Stimulated activated CD4-positive, alpha-beta T cell treated with anti-CD3 and anti-CD28 coated beads, Interleukin-15, amount 100 ng/mL, for 1 hour (primary cell): ENCODE measurements at places on chromosomes 4 and X.
A peak's percentile ranks its signal among the peaks of the same experiment; 100 is the strongest.

- no peak for DNase-seq
Measured at GRCh38 chr4:154073107-154073822, 284.4 kb upstream of the SFRP2 start.

- DNase-seq, result no peak
Measured at GRCh38 chrX:10579112-10580011, 41.0 kb downstream of the MID1 start.

GRCh38 chrX:88072339-88073030, 554.9 kb downstream of the KLHL4 start:
- DNase-seq, result no peak

- DNase-seq, result no peak
Measured at GRCh38 chr4:52144372-52144771, 93.3 kb downstream of the SPATA18 start.

DNA sequence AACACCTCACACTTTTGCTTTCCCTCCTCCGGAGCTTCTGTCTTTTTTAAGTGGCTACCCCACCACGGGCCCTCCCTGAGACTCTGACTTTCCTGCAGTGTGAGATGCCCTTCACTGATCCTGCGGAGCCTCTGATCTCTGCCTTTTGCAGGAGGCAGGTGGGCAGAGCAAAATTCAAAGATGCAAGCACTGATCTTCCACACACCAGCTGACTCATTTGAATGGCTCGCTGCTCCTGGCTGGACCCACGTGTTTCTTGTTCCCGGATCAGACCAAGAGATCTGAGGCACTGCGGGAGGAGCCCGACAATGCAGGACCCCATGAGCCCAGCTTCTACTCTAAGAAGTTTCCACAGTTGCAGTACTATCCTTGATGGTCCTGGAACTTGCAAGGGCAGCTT, 1607.9 kb upstream of the TENM3 start:
- no peak for DNase-seq

GRCh38 chrX:4936315-4936714, 1222.9 kb upstream of the PRKX start:
- no peak for DNase-seq

DNA sequence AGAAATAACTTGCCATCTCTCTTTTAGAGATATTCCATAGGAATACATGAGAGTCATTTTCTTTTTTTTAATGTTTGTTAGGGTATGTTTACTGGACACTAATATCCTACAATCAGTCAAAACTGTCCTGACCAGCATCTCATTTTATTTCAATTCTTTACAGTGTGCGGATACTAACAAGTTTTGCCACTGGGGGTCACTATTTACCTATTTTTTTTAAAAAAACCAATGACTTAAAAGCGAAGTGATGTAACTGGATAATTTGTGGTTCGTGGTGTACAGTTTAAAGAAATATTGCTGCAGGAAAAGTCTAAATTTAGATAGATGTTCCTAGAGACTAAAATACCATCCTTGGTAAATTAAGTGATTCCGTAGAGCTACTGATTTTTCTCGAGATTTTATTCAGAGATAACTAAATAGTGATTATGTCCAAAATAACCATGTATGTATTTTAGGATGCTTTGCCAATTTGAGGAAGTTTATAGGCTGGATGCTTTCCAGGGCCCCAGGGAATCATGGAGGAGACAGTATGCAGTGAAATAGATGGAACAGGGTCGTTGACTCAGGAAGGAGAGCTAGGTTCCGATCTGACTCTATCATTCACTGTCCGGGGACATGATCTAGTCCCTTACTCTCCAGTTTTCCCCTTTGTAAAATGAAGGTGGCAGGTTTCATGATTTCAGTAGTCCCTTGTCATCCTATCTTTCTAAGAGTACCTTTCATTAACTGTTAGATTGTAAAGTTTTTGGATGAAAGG, 34.0 kb upstream of the GNPDA2 start:
- DNase-seq, result no peak

GRCh38 chrX:21658152-21658737, at the start of gene KLHL34:
Gene KLHL34 (minus strand): TSS chrX:21658330. CDS start chrX:21657788, 542 bp downstream.
- no peak for DNase-seq

GRCh38 chr4:92279296-92279695, 24.5 kb upstream of the GRID2 start:
- no peak for DNase-seq

- no peak for DNase-seq
Measured at GRCh38 chr4:86926435-86927086, 8.2 kb upstream of the AFF1 start.

DNA sequence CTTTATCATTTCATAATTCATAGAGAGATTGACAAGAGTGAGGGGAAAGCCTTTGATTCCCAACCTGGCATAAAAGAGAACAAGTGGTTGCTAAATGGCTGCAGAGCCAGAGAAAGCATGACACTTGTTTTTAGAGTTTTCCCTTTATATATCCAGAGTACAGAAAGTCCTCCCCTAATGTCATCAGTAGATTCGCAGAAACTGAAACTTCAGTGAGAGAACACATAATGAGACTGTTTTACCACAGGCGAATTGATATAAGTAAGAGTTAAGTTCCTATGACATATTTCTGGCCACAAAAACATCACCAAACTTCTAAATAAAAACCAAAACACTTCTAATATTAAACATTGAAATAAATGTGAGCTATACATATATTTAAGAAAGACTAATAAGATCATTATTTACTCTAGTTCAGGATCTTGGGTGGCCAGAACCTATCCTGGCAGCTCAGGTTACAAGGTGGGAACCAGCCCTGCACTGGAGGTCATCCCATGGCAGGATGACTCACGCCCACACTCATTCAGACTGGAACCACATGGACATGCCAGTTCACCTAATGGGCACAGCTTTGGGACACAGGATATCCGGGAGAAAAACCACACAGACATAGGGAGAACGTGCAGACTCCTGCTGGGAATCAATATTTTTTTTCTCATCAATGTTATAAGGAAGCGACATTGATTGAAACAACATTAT, 35.5 kb downstream of the NWD2 start:
- DNase-seq, result no peak

- DNase-seq, result no peak
Measured at GRCh38 chrX:128699716-128700285, 647.6 kb upstream of the ACTRT1 start.

GRCh38 chrX:34956916-34957315, 14.3 kb downstream of the FAM47B start:
- DNase-seq, result no peak

GRCh38 chrX:40391662-40392061, 189.1 kb upstream of the ATP6AP2 start:
- no peak for DNase-seq

DNA sequence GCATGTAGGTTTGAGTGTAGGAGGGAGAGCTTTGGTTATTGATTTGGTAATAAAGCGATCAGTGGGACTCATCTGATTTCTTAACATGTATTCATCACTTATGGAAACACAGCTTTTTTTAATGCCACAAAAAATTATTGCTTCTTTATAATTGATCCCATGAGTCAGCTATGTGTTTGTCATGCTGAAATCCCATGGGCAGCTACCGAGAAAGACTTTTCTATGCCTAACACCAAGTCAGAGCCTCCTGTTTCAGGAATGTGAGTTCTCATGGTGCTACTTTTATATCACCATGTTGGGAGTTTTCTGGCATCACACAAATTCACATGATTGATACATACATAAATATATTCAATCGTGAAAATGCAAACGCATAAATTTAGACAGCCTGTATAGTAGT, 165.7 kb downstream of the RAPGEF2 start:
- DNase-seq, result no peak

DNA sequence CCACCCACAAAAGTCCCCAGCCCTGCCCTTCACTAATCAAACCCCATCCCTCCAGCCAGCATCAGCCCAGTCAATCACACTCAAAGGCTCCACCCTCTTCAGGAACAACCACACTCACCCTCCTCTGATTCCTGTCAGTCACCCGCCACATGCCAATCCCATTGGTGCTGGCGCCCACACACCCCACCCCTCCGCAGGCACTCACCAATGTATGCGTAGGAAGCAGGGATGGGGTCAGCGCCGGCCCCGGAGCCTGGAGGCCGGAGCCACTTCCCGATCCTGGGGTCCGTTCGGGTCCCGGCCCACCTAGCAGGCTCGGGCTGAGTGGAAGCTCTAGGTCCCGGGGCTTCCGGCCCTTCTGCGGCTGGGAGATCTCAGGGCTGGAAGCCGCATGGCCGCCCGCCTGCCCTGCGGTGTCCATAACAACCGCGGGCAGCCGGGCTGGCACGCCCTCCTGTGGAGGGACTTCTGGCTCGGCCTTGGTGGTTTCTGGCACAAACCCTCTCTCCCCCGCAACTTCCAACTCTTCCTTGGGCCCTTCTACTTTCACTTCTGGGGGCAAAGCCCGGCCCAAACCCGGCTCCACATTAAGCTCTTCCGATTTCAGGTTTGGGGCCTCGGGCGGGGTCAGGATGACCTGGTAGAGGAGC, 7.9 kb upstream of the CFP start:
- DNase-seq, result no peak

DNA sequence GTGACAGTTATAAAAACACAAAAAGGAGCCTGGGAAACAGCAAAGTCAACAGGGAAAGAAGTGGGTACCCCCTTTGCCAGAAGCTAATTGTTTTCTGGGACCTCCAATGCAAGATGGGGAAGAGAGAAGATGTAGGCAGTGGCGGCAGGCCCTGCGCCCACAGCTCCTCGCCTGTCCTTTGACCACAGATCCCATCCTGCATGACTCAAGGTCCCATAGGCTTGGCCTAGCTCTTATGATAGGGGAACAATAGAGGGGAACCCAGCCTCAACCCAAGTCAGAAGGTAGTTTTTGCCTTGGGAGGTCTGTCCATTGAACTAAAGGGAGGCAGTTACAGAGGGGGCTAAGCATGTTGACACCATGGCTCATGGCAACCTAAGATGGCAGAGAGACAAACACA, 14.2 kb downstream of the ZMYM3 start:
- DNase-seq, result no peak

GRCh38 chrX:2566055-2566454, 65.3 kb upstream of the DHRSX start:
- no peak for DNase-seq

GRCh38 chrX:9102956-9103355, 69.0 kb upstream of the FAM9B start:
- DNase-seq, result no peak

- no peak for DNase-seq
Measured at GRCh38 chr4:14835288-14835687, 167.0 kb upstream of the CPEB2 start.

DNA sequence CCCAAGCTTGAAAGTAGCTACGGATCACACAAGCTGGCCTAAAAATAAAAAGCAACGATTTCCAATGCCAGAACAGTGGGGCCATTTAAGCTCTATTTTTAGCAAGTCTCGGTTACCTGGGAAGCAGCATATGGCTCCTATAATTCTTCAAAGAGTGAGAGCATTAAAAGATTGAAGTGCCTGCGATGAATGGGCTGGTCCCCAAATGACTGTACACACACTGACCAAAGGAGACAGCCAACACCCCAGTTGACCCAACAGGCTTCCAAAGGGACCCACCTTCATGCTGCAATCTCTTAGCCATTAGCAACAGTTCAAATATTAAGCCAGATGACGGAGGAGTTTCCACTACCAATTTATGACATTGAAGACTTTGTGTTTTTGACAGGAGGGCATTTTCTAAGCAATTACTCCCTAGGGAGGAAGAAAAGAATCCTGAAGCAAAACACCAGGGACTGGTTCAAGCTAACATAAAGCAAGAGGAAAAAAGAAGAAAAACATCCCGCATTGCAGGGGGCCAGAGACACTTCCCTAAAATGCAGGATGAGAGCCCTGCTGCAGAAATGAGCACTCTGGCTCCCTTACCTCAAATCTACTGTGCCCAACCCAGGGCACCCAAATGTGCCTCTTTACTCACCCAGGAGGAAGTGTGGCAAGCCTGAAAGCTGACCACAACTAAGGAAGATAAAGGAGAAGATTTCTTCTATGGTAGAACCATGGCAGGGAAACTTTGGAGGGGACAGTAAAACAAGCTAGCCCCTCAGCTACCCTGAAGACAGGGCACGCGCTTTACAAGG, 21.6 kb downstream of the SH3KBP1 start:
- DNase-seq, result no peak

DNA sequence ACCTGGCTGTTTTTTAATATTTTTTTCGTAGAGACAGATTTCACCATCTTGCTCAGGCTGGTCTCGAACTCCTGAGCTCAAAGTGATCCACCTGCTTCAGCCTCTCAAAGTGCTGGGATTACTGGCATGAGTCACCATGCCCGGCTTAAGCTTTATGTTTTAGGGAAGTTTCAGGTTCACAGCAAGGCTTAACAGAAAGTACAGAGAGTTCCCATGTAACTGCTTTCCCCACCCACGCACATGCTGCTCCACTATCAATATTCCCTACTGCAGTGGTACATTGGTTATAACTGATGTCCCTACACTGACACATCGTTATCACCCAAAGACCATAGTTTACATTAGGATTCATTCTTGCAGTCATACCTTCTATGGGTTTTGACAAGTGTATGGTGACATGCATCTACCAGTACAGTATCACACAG, 62.7 kb downstream of the PRPS1 start:
- DNase-seq, result no peak

DNA sequence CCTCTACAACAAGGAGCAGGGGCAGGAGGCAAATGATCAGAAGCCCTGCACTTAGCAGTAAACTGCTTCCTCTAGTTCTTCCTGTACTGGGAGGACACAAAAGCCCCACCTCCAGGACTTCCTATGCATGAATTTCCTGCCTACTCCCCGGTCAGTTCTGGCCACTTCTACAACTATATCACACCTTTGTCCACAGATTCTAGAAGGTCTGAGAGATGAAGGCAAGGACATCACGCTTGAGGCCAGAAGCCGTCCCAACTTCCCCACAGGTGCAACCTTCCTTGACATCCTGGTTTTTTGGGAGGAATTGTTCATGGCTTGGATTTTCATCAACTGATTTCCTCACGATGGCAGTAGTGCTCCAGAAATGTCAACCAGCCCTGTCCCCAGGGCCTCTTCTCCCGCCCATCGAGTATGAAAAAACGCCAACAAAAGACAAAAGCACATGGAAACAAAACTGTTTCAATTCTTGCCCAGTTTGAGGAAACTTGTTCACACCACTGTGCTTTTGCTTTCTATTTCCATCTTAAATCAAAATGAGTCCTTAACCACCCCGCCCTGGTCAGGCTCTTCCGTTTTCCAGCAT, 206.5 kb upstream of the STK26 start:
- DNase-seq, result peak; percentile 44

DNA sequence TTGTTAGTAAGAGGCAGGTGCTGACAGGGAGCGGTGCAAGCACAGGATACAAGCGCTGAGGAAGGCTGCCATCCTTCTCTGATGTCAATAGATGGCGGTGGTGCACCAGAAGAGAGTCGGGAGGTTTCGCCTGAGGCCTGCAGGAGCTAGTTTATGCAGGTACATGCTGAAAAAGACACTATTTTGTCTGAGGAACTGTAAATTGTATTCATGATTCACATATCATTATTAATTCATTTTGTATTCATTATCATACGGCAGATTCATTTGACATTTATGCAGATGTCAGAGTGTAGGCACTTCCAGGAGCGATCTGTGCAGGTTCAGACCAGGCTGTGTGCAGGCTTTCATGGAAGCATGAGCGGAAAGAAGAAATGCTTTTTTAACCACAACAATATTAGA, 824.0 kb downstream of the STIM2 start:
- no peak for DNase-seq

GRCh38 chr4:145167887-145168286, 12.5 kb downstream of the OTUD4 start:
- no peak for DNase-seq

- DNase-seq, result no peak
Measured at GRCh38 chrX:6644411-6644810, 109.5 kb upstream of the VCX3A start.
